ENCODE measurements at places on chromosomes 11 and 22.

GRCh38 chr22:44698531-44699421 is 3.2 kb upstream of the PRR5 start:
- H3K27me3 ChIP-seq = no peaks in the 10 kb centered on the region
- no peak overlapping the region for H3K4me3 ChIP-seq
- H3K36me3 ChIP-seq = no peaks in the 10 kb centered on the region
- no peak for DNase-seq
- peaks cover 34% of the 10 kb centered on the region for H3K4me1 ChIP-seq

DNA sequence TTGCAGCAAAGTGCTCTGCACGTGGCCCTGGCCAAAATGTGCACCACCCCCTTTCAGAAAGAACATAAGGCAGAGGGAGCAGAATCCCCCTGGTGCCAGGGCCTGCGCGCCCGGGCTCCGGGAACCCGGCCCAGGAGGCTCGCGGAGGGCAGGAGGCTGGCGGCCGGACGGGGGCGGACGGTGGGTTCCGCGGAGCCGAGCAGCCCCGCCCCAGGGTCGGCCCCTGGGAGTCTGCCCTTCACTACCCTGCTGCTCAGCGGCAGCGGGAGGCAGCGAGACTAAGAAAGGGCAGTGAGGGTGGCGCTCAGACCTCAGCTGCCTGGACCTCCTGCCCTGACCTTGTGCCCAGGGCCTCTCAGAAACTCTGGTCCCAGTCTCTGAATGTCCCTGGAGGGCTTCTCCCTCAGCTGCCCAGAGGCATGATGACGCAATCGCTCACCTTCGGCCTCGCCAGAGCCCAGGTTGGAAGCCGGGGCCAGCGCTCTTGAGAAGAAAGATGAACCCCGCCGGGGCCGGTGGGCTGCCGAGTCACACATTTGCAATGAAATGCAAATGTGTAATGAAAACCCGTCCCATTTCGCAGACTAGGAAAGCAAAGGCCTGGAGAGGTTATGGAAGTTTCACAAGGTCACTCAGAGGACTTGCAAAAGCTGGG is 1.1 kb upstream of the CLMP start:
- no peak for DNase-seq
- H3K36me3 ChIP-seq = no peaks in the 10 kb centered on the region
- H3K4me1 ChIP-seq = peaks cover 23% of the 10 kb centered on the region
- no peak overlapping the region for H3K4me3 ChIP-seq
- H3K27ac ChIP-seq = no peak overlapping the region

DNA sequence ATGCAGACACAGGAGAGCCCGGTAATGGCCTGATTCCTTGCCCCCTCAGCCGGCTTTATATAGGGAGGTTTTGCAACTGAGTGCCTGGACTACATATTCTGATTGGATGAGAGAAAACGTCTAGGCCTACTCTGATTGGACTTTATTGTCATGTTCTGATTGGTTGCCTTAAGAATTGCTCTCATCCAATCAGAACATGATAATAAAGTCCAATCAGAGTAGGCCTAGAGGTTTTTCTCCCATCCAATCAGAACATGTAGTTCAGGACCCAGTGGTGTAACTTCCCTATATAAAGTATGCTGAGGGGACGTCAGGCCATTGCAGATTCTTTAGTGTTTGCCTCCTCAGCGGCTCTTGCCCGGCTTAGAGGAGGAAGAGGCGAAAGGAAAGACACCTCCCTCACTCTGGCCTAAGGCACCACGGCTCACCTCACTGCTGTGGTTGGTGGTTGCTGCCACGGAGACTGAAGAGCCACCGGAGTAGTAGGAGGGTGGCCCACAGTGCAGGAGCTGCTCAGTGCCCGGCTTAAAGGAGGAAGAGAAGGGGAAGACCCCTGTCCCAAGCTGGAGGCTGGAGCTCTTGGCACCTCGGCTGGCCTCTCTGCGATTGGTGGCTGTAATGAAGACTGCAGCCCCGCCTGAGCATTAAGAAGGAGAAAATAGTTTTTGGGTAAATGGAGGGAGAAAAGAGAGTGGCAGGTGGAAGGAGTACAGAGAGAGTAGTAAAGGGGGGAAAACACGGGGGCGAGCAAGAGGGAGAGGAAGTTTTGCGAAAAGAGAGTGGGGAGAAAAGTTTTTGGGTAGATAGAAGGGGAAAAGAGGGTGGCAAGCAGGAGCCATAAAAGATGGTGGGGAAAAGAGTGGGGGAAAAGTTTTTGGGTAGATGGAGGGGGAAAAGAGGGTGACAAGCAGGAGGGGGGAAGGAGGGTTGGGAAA is 116.7 kb upstream of the SERPIND1 start:
- no peaks in the 10 kb centered on the region for H3K36me3 ChIP-seq
- H3K4me3 ChIP-seq = no peak overlapping the region
- no peak overlapping the region for H3K27ac ChIP-seq
- no peak for DNase-seq
- H3K27me3 ChIP-seq = no peaks in the 10 kb centered on the region

- H3K4me1 ChIP-seq = no peaks in the 10 kb centered on the region
- no peak for DNase-seq
- peaks cover 60% of the 10 kb centered on the region for H3K36me3 ChIP-seq
- H3K27ac ChIP-seq = no peak overlapping the region
- H3K27me3 ChIP-seq = no peaks in the 10 kb centered on the region
- no peak overlapping the region for H3K4me3 ChIP-seq
Observed at GRCh38 chr11:43393765-43394355, 35.1 kb downstream of the TTC17 start.

- DNase-seq = no peak
- no peaks in the 10 kb centered on the region for H3K36me3 ChIP-seq
- no peaks in the 10 kb centered on the region for H3K27me3 ChIP-seq
- peaks cover 65% of the 10 kb centered on the region for H3K4me1 ChIP-seq
- H3K4me3 ChIP-seq = no peak overlapping the region
Observed at GRCh38 chr11:128841461-128842072, 25.5 kb downstream of the KCNJ1 start.

- no peak overlapping the region for H3K4me3 ChIP-seq
- no peak overlapping the region for H3K27ac ChIP-seq
- H3K4me1 ChIP-seq = no peaks in the 10 kb centered on the region
- DNase-seq = no peak
Observed at GRCh38 chr11:120547811-120548681, 36.5 kb downstream of the GRIK4 start.

GRCh38 chr22:37240941-37241320 is 3.1 kb downstream of the RAC2 start:
- peak overlapping the region; percentile 79 for H3K27ac ChIP-seq
- no peaks in the 10 kb centered on the region for H3K27me3 ChIP-seq
- peak; percentile 52 for DNase-seq
- peaks cover 92% of the 10 kb centered on the region for H3K4me1 ChIP-seq

DNA sequence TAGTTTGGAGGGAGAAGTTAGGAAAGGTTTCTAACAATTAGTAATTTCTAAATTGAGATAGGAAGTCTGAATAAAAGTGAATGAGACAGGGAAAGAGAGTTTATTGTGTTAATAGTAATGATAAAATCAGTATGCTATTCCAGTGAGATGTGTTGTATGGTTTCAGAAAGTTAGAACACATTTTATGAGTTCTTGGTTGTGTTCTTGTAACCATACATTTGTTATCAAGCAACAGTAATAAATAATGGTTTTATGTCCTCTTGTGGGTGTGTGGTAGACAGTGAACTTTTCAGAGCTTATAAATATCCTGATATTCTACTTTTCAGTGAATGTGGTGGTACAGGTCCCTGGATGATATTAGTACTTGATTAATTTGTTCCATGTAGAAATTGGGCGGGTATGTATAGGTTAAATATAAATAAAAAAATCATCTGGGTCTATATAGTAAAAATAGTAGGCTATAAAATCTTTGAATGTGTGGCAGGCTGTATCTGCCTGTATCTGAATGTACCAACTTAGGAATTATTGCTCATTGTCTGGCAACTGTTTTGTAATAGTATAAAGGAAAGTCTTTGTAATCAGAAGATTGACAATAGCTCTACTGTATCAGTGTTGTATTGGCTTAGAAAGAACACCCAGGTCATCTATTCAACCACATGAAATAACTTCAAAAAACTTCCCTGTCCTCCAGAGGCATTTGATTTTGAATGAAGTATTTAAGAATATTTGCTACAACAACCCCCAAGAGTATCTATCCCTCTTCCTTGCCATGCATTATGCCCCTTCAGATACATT is 54.8 kb downstream of the UVRAG start:
- no peaks in the 10 kb centered on the region for H3K36me3 ChIP-seq
- no peak overlapping the region for H3K27ac ChIP-seq
- no peaks in the 10 kb centered on the region for H3K27me3 ChIP-seq
- H3K4me1 ChIP-seq = peaks cover 3% of the 10 kb centered on the region
- no peak for DNase-seq

DNA sequence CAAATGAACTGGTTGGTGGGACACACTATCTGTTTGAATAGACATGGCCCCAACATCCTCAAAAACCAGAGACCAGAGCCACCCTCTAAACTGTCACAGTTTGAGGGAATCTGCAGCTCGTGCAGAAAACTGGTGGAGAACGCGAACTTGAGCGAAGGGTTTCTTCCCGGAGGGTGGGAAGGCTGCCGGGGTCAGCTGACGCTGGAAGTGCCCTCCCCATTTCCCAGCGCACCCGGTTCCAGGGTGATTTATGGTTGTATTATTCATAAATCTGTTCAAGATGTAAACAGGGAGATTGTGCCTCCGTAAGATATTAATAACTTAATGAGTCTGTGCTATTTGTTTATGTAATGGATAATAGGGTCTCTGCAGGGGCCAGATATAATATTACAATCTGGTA is 1396.7 kb downstream of the BRD1 start:
- H3K27ac ChIP-seq = no peak overlapping the region
- no peak for DNase-seq
- no peaks in the 10 kb centered on the region for H3K27me3 ChIP-seq
- no peak overlapping the region for H3K4me3 ChIP-seq

DNA sequence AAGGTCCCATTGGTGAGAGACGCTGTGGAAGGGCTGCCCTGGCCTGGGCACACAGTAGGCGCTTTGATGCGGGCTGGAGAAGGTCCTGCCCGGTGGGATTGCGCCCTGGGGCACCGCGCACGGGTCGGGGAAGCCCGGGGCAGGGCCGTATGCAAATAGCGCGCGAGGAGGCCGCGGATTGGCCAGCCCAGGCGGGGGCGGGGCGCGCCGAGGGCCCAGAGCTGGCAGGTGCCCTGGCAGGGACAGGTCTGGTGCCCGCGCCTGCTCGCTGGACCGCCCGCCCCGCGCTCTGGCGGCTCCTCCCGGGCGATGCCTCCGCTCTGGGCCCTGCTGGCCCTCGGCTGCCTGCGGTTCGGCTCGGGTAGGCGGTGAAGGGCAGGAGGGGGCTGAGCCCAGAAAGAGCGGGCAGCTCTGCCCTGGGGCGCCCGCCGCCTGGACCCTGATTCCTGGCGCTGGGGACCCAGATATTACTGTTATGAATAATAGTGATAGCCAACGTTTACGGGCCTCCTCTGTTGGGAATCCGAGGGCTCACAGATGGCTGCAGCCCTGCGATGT is at the start of gene UPK3A:
TSS of gene UPK3A (plus strand) at position 245 of the 558 bp plus-strand sequence. CDS start at position 310, 65 bp downstream.
- no peaks in the 10 kb centered on the region for H3K36me3 ChIP-seq
- H3K4me1 ChIP-seq = peaks cover 19% of the 10 kb centered on the region
- no peak within 1 kb of the TSS for H3K27ac ChIP-seq
- H3K27me3 ChIP-seq = peaks cover 4% of the 10 kb centered on the region
- H3K4me3 ChIP-seq = peak within 1 kb of the TSS; percentile 14
- DNase-seq = peak; percentile 45

- no peak for DNase-seq
- H3K4me1 ChIP-seq = no peaks in the 10 kb centered on the region
- H3K27ac ChIP-seq = no peak overlapping the region
- H3K27me3 ChIP-seq = no peaks in the 10 kb centered on the region
- H3K4me3 ChIP-seq = no peak overlapping the region
Observed at GRCh38 chr11:19868281-19868821, 155.7 kb downstream of the NAV2 start.

GRCh38 chr11:12806113-12806512 is 131.9 kb downstream of the TEAD1 start:
- H3K4me1 ChIP-seq = no peaks in the 10 kb centered on the region
- no peak overlapping the region for H3K27ac ChIP-seq
- H3K27me3 ChIP-seq = peaks cover 16% of the 10 kb centered on the region
- no peak overlapping the region for H3K4me3 ChIP-seq
- no peaks in the 10 kb centered on the region for H3K36me3 ChIP-seq
